ENCODE measurements at places on chromosomes 2 and 18.

- peak; percentile 17 for DNase-seq
These were observed 10.9 kb downstream of the SERPINB12 start for GRCh38 chr18:63553081-63553480.

GRCh38 chr2:75153221-75153620, 46.1 kb downstream of the TACR1 start:
- no peak for DNase-seq

DNA sequence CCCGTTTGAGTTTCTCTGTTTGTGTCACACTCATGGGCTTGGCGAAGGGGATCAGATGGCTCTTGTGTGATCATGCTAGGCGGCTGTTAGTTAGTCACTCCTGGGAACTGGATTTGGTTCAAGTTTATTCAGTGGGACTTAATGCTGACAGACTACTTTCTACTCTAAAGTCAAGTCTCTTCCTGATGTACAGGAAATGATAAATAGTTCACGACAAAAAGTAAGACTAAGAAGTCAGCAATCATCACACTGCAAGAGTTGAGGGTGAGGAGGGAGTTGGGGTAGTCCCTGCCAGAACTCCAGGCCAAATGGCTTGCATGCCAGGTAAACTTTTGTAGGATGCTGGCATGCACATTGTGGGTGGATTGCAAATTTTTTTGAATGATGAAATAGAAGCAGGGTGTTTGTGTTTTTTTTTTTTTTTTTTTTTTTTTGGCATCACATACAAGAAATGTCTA, 25.1 kb upstream of the CCL20 start:
- no peak for DNase-seq

DNA sequence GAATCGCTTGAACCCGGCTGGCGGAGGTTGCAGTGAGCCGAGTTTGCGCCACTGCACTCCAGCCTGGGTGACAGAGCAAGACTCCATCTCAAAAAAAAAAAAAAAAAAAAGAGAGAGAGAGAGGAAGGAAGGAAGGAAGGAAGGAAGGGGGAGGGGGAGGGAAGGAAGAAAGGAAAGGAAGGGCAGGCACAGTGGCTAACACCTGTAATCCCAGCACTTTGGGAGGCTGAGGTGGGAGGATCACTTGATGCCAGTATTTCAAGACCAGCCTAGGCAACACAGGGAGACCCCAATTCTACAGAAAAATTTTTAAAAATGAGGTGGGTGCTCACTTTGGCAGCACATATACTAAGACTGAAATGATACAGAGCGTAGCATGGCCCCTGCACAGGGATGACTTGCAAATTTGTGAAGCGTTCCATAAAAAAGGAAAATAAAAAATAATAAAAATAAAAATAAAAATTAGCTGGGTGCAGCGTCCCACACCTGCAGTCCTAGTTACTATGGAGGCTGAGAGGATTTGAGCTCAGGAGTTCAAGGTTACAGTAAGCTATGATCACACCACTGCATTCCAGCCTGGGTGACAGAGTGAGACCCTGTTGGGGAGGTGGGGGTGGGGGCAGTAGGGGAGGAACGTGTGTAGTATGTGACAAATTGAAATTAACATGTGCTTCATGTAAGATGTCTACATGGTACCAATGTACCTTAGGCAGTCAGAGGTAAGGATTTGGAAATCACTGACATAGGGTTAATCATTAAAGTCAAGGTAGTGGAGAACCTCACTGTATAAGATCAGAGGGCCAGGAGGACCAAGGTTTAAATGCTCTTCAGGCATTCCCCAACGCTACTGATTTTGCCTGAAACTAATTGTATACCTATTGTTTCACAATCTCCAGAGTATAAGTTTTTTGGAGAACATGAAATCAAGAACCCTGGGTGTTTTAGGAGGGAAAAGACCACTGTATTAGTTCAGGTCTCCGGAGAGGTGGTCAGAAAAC, 1.4 kb downstream of the WDCP start:
- no peak for DNase-seq

Measured in HFF-Myc (cell line).